ENCODE measurements at places on chromosomes 4 and X.

- H3K36me3 ChIP-seq, result no peaks in the 10 kb centered on the region
- DNase-seq, result no peak
- no peak overlapping the region for H3K4me3 ChIP-seq
- no peaks in the 10 kb centered on the region for H3K27me3 ChIP-seq
- H3K27ac ChIP-seq, result no peak overlapping the region
Measured at GRCh38 chr4:151553874-151554273, 144.9 kb downstream of the FHIP1A start.

- H3K4me1 ChIP-seq, result no peaks in the 10 kb centered on the region
- DNase-seq, result no peak
- no peak overlapping the region for H3K27ac ChIP-seq
- no peaks in the 10 kb centered on the region for H3K36me3 ChIP-seq
- H3K27me3 ChIP-seq, result no peaks in the 10 kb centered on the region
- H3K4me3 ChIP-seq, result no peak overlapping the region
Measured at GRCh38 chr4:79851625-79852304, 221.3 kb downstream of the ANTXR2 start.

- no peaks in the 10 kb centered on the region for H3K27me3 ChIP-seq
- H3K4me1 ChIP-seq, result peaks cover 6% of the 10 kb centered on the region
- no peak overlapping the region for H3K4me3 ChIP-seq
- H3K36me3 ChIP-seq, result peaks cover 4% of the 10 kb centered on the region
Measured at GRCh38 chr4:73213916-73214653, 44.5 kb downstream of the ANKRD17 start.

DNA sequence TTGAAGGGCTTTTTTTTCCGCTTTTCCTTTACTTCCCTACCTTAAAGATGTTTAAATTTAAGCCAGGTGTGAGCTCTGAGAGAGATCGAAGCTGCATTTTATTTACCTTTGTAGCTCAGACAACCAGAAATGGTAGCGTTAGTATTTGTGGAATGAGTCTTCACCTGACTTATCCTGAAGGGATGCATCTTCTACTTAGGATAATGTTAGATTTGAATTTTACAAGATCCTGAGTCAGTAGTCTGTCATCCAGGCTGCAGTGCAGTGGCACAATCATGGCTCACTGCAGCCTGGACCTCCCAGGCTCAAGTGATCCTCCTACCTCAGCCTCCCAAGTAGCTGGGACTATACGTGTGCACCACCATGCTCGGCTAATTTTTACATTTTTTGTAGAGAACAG is 26.2 kb downstream of the TMSB4X start:
- H3K27ac ChIP-seq, result peak overlapping the region; percentile 72
- no peak overlapping the region for H3K4me3 ChIP-seq
- peaks cover 22% of the 10 kb centered on the region for H3K27me3 ChIP-seq
- no peak for DNase-seq

DNA sequence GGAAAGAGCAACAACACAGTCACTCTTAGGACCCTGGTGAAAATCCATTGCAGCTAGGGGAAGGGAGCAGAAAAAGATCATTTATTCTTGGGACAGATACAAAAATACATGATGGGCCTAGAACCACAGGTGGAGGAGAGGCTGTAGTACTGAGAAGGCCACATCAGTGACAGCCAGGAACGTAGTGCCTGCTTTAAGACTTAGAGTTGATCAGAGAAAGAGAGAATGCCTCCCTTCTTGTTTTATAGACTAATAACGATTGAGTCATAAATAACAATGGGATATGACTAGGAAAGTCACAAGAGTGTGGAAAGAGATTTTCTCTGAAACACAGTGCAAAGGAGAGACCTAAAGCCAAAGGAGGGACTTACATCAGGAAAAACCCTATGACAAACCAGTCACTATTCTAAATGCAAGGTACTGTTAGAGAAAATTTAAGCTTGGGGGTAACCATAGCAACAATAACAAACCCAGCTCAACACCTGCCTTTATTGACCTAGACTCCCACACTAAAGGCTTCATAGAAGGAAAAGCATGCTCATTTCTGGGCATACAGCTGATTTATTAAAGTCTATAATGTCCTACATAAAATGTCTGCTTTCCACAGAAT is 1015.0 kb upstream of the GRID2 start:
- no peak overlapping the region for H3K4me3 ChIP-seq
- no peaks in the 10 kb centered on the region for H3K27me3 ChIP-seq
- no peaks in the 10 kb centered on the region for H3K4me1 ChIP-seq
- no peak overlapping the region for H3K27ac ChIP-seq
- H3K36me3 ChIP-seq, result no peaks in the 10 kb centered on the region
- no peak for DNase-seq

- no peak overlapping the region for H3K4me3 ChIP-seq
- no peak for DNase-seq
- no peaks in the 10 kb centered on the region for H3K4me1 ChIP-seq
- H3K27me3 ChIP-seq, result no peaks in the 10 kb centered on the region
- no peak overlapping the region for H3K27ac ChIP-seq
Measured at GRCh38 chr4:154467886-154468285, 23.7 kb downstream of the DCHS2 start.

GRCh38 chrX:23756165-23756564 is 13.1 kb upstream of the ACOT9 start:
- H3K27me3 ChIP-seq, result no peaks in the 10 kb centered on the region
- H3K36me3 ChIP-seq, result no peaks in the 10 kb centered on the region
- H3K4me1 ChIP-seq, result peaks cover 3% of the 10 kb centered on the region
- H3K27ac ChIP-seq, result no peak overlapping the region

- no peaks in the 10 kb centered on the region for H3K4me1 ChIP-seq
- H3K27me3 ChIP-seq, result no peaks in the 10 kb centered on the region
Measured at GRCh38 chrX:119194621-119195020, 41.5 kb upstream of the PGRMC1 start.

- H3K27me3 ChIP-seq, result no peaks in the 10 kb centered on the region
- no peak overlapping the region for H3K4me3 ChIP-seq
- H3K27ac ChIP-seq, result no peak overlapping the region
- no peak for DNase-seq
Measured at GRCh38 chr4:92455329-92455839, 151.6 kb downstream of the GRID2 start.

- no peaks in the 10 kb centered on the region for H3K36me3 ChIP-seq
- H3K27me3 ChIP-seq, result no peaks in the 10 kb centered on the region
- H3K27ac ChIP-seq, result no peak overlapping the region
- H3K4me1 ChIP-seq, result no peaks in the 10 kb centered on the region
- no peak overlapping the region for H3K4me3 ChIP-seq
- no peak for DNase-seq
Measured at GRCh38 chr4:99669084-99669483, 11.5 kb upstream of the C4orf54 start.

GRCh38 chr4:136383082-136383481 is 1149.2 kb downstream of the PCDH18 start:
- no peaks in the 10 kb centered on the region for H3K4me1 ChIP-seq
- no peak for DNase-seq
- H3K27ac ChIP-seq, result no peak overlapping the region
- no peaks in the 10 kb centered on the region for H3K27me3 ChIP-seq
- no peaks in the 10 kb centered on the region for H3K36me3 ChIP-seq

DNA sequence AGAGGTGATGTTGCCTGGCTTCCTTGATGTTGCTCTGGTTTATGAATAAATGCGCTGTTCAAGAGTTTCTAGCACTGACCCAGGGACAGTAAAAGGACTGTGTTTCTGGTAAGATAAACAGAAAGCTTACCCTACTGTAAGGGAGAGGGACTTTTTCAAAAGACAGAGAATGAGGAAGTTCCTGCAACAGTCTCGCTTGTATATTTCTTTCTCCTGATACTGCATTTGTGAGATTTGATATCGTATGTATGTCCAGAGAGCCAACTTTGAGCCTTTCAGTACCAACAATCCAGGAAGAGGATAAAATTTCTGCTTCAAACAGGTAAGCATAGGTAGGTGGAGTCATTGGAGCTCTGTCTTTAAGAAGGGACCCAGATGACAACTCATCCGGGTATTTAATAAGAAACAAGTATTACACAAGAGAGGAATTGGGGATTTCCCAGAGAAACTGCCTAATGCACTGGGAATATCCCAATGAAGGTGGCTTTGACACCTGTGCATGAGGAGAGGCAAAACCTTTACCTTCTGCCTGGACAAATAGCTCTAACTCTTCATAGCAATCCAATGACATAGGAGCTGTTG is 773 bp downstream of the DAPP1 start:
- peak overlapping the region; percentile 79 for H3K4me3 ChIP-seq
- H3K36me3 ChIP-seq, result no peaks in the 10 kb centered on the region
- H3K4me1 ChIP-seq, result peaks cover 73% of the 10 kb centered on the region
- H3K27ac ChIP-seq, result peak overlapping the region; percentile 85

- DNase-seq, result no peak
- peaks cover 97% of the 10 kb centered on the region for H3K36me3 ChIP-seq
- H3K27me3 ChIP-seq, result no peaks in the 10 kb centered on the region
- no peak overlapping the region for H3K27ac ChIP-seq
- no peak overlapping the region for H3K4me3 ChIP-seq
Measured at GRCh38 chr4:2949782-2950125, 13.5 kb downstream of the NOP14 start.

GRCh38 chr4:141702472-141703182 is 66.2 kb downstream of the IL15 start:
- DNase-seq, result no peak
- peaks cover 24% of the 10 kb centered on the region for H3K4me1 ChIP-seq
- no peak overlapping the region for H3K4me3 ChIP-seq
- H3K36me3 ChIP-seq, result no peaks in the 10 kb centered on the region
- H3K27ac ChIP-seq, result no peak overlapping the region

- no peaks in the 10 kb centered on the region for H3K36me3 ChIP-seq
- no peak overlapping the region for H3K27ac ChIP-seq
- H3K27me3 ChIP-seq, result no peaks in the 10 kb centered on the region
- H3K4me3 ChIP-seq, result no peak overlapping the region
- DNase-seq, result no peak
- H3K4me1 ChIP-seq, result no peaks in the 10 kb centered on the region
Measured at GRCh38 chr4:54924891-54925290, 200.5 kb downstream of the KDR start.

- peaks cover 5% of the 10 kb centered on the region for H3K4me1 ChIP-seq
- H3K27me3 ChIP-seq, result no peaks in the 10 kb centered on the region
- H3K4me3 ChIP-seq, result no peak overlapping the region
- no peaks in the 10 kb centered on the region for H3K36me3 ChIP-seq
Measured at GRCh38 chr4:37816006-37816405, 10.5 kb upstream of the PGM2 start.

DNA sequence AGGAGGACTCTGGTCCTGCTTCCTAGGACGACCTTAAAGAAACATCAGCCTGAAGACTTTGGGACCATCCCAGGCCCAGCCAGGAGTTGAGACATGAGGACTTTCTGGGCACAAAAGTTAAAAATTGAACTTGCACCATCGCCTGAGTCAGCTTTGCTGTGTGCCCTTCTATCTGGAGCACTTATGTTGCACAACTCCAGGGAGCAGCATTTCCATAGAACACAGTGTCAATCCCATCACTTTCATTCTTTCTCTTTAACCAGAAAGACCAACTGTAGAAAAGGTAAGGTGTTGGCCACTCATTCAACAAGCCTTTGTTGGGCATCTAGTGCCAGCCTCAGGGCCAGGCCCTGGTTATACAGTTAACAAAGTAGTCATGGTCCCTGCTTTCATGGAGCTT is 8.6 kb upstream of the CLDN24 start:
- no peak for DNase-seq
- no peaks in the 10 kb centered on the region for H3K27me3 ChIP-seq
- H3K4me1 ChIP-seq, result no peaks in the 10 kb centered on the region
- no peak overlapping the region for H3K4me3 ChIP-seq

GRCh38 chrX:46408553-46409407 is 136.4 kb downstream of the ZNF674 start:
- no peak overlapping the region for H3K27ac ChIP-seq
- no peaks in the 10 kb centered on the region for H3K27me3 ChIP-seq
- H3K36me3 ChIP-seq, result no peaks in the 10 kb centered on the region
- H3K4me1 ChIP-seq, result no peaks in the 10 kb centered on the region
- DNase-seq, result peak; percentile 43
- H3K4me3 ChIP-seq, result no peak overlapping the region

DNA sequence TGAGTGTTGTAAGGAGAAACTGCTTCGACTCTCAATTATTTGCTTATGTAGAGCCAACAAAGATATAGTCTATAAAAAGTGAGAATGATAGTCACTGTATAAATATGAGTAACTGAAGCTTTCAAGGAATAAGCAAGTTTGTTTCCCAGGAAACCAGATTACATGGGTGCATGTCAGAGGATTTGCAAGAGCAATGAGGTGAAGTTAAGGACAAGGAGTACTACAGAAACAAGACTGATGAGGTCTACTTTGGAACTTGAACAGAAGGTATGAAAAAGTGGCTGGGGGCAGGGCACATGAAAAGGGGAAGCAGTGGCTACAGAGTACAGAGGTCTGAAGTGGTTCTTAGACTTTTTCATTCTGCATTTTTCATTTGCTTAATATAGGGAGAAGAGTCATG is 321.0 kb upstream of the CXXC4 start:
- H3K4me1 ChIP-seq, result no peaks in the 10 kb centered on the region
- no peak for DNase-seq
- H3K36me3 ChIP-seq, result no peaks in the 10 kb centered on the region
- no peak overlapping the region for H3K4me3 ChIP-seq
- no peaks in the 10 kb centered on the region for H3K27me3 ChIP-seq
- no peak overlapping the region for H3K27ac ChIP-seq

DNA sequence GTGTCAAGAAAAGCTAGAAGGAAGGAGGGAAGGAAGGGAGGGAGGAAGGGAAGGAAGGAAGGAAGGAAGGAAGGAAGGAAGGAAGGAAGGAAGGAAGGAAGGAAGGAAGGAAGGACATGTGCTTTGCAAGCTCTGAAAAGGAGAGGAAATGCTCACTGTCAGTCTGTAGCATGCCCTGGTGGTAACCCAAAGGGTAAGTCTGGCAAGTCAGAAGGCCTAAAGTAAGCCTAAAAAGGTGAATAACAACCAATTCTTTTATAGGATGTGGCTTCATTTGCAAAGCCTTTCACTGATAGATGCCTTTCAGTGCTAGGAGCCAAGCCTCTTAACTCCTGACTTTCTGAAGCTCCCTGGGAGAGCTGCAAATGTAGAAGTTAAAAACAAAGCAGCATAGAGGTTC is 542.6 kb downstream of the CFAP47 start:
- H3K36me3 ChIP-seq, result no peaks in the 10 kb centered on the region
- H3K4me3 ChIP-seq, result no peak overlapping the region
- H3K27me3 ChIP-seq, result no peaks in the 10 kb centered on the region
- DNase-seq, result no peak

- H3K36me3 ChIP-seq, result no peaks in the 10 kb centered on the region
- no peak overlapping the region for H3K4me3 ChIP-seq
- peaks cover 2% of the 10 kb centered on the region for H3K27me3 ChIP-seq
- H3K27ac ChIP-seq, result no peak overlapping the region
- no peaks in the 10 kb centered on the region for H3K4me1 ChIP-seq
Measured at GRCh38 chrX:2871831-2872230, 43.1 kb downstream of the GYG2 start.

GRCh38 chrX:31038575-31039326 is 33.1 kb downstream of the FTHL17 start:
- no peaks in the 10 kb centered on the region for H3K4me1 ChIP-seq
- H3K27ac ChIP-seq, result no peak overlapping the region
- DNase-seq, result no peak
- no peaks in the 10 kb centered on the region for H3K27me3 ChIP-seq
- no peak overlapping the region for H3K4me3 ChIP-seq

Data from CD14-positive monocyte (primary cell).